Memory B cell (primary cell): ENCODE measurements at places on chromosomes 4 and X.

DNA sequence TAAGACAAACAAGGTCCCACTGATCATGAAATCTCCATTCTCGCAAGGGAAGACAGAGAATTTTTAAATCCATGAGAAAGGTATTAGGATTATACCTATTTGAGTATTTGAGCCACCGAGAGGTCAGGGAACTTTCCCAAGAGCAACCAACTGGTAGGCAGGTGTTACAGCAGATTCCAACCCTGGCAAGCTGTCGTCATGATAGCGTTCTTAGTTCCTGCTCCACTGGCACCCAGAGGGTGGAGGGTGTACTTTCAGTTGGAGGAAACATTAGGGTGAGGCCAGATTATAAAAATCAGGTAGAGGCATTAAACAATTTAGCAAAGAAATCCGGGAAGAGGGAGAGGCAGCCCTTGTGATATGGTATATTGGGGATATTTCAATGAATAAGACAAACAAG, 23.3 kb downstream of the COQ2 start:
- no peak for DNase-seq

GRCh38 chr4:168028568-168028967, 63.8 kb upstream of the ANXA10 start:
- no peak for DNase-seq

- DNase-seq = no peak
Observed at GRCh38 chr4:173191623-173192041, 23.0 kb downstream of the GALNT7 start.

GRCh38 chr4:81796790-81797528, 325.3 kb upstream of the RASGEF1B start:
- no peak for DNase-seq
